ENCODE measurements at places on chromosomes 5 and 9.
A peak's percentile ranks its signal among the peaks of the same experiment; 100 is the strongest.

GRCh38 chr9:101097210-101097609 lies 68.7 kb downstream of the PLPPR1 start:
- DNase-seq: no peak

DNA sequence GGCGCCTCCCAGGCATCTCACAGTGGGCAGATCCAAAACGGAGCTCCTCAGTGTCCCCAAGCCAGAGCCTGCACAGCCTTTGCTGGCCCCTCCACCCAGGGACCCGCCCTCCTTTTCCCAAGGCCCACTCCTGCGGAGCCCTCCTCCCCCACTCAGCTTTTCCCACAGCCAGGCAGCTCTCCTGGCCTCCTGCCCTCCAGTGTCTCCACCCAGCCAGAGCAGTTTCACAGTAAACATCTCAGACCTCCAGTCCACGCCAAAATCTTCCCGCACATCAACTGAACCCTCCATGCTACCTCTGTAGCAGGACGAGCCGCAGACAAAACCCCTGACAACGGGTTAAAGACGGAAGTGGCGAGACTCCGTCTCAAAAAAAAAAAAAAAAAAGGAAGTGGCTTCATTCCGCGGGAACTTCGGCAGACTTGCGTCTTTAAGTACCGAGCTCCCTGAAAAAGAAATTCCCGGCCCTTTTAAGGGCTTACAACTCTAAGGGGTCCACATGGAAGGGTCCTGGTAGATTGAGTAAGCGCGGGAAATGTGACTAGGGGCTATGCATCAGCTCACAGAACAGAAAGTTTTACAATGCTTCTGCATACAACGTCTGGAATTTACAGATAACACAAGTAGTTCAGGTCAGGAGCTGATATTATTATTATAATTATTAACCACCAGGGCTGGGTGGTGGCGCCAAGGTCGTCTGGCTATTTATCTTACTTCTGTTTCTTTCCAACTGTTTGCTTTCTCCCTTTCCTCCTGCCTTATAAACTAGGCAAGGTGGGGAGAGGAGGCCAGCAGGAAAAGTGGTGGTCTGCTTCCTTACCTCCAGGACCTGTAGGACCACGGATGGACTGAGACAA lies 11.4 kb upstream of the GRIN1 start:
- peak; percentile 48 for DNase-seq

- no peak for DNase-seq
Measured at GRCh38 chr9:89864257-89864656, 259.4 kb downstream of the GADD45G start.

DNA sequence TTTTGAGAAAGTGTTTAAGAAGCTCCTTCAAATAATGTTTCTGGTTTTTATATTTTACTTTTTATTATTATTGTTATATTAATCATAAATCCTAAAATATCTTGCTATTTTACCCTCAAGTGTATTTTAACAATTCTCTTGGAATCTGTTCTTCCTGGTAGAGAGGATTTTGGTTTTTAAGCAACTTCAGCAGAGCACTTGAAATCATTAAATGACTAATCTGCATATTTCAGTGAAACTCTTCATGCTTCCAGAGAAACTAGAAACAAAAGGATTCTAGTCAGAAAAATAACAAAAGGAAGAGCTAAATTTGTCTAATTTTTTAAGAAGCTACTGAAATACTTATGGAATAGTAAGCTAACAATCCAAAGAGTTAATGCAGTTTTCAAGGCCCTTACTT lies 1057.3 kb downstream of the TLE1 start:
- no peak for DNase-seq

DNA sequence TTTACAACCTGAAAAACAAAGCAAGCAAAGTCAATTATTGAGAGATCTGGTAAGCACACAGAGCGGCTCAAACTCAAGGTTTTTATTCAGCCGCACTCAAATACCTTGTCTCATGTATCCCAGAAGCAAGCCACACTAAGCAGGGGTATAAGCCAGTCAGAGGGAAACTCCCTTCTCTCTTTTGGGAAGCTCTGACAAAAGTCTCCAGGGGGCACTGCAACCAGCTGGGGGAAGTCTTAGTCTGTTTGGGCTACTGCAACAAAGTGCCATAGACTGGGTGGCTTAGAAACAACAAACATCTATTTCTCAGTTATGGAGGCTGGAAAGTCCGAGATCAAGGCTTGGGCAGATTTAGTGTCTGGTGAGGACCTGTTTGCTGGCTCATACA lies 246.0 kb downstream of the ENC1 start:
- DNase-seq: no peak

DNA sequence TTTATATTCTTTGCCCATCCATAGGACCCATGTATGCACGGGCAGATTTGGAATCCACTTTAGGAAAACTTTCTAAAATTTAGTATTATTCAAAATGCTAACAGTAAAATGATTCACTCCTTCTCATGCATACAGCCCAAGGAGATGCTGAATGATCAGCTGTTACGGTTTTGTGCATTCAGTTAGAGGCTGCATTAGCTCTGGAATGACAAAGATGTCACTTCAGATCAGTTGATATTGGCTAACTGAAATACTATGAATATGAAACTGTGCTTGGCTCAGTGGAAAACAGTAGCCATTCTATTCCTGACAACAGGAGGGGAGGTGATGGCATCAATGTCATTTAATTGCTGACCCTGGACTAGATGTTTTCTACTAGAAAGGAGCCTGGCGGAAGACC lies 560.7 kb downstream of the ZNF608 start:
- DNase-seq: no peak

DNA sequence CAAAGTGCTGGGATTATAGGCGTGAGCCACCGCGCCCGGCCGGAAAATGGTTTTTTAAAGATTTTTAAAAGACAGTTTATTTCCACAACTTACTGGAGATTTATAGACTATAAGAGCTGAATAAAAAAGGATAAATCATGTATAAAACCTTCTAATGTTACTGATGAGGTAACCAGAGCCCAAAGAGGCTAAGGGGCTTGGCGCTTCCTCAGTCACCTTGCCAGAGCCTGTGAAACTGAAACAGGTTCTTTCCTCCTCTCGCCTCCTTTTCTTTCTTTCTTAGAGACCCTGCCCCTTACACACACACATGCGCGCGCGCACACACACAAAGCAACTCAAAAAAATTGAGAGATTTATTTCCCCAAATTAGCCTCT lies 69.8 kb downstream of the HSD17B3 start:
- no peak for DNase-seq

- DNase-seq: no peak
Measured at GRCh38 chr9:115225459-115226116, 107.6 kb upstream of the TNC start.

GRCh38 chr5:86605881-86606280 lies 11.9 kb upstream of the COX7C start:
- DNase-seq: no peak

- DNase-seq: no peak
Measured at GRCh38 chr5:34015120-34015822, 7.4 kb upstream of the AMACR start.

GRCh38 chr5:139273572-139274289 lies 19.8 kb upstream of the MATR3 start:
- peak; percentile 76 for DNase-seq

GRCh38 chr5:74549384-74549783 lies 91.1 kb downstream of the ENC1 start:
- DNase-seq: no peak

GRCh38 chr5:22111320-22111719 lies 741.8 kb downstream of the CDH12 start:
- no peak for DNase-seq

GRCh38 chr5:112142769-112143270 lies 276.3 kb downstream of the EPB41L4A start:
- DNase-seq: no peak

GRCh38 chr5:84831701-84832100 lies 447.0 kb upstream of the EDIL3 start:
- no peak for DNase-seq

GRCh38 chr9:75239176-75239575 lies 150.9 kb downstream of the OSTF1 start:
- no peak for DNase-seq

DNA sequence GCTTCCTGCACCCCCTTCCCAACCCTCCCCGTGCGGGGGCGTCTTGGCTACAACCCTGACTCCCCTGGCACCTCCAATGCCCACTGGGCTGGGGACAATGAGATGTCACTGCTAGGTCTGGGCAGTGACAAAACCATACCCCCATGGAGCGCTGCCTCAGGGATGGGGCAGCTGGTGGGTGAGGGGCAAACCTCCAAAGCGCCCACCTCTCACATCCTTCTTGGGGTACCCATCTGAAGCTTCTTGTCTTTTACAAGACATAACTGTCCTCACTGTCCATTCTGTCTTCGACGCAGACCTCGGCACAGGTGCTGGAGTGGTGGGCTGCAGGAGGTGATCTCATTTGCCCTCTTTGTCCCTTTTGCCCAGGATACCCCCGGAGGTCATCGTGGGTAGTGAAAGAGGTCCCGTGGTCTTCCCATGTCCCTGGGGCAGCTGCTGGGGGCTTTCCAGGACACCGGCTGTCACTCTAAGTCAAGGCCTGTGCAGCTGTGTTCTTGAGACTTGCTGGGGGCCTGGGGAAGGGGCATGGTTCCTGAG lies 27.8 kb upstream of the CSF1R start:
- DNase-seq: no peak

GRCh38 chr9:7333719-7334118 lies 465.9 kb downstream of the DMAC1 start:
- DNase-seq: no peak

- DNase-seq: no peak
Measured at GRCh38 chr9:99472240-99472915, 250.3 kb downstream of the SEC61B start.

- no peak for DNase-seq
Measured at GRCh38 chr5:31781772-31782171, 142.8 kb downstream of the PDZD2 start.

DNA sequence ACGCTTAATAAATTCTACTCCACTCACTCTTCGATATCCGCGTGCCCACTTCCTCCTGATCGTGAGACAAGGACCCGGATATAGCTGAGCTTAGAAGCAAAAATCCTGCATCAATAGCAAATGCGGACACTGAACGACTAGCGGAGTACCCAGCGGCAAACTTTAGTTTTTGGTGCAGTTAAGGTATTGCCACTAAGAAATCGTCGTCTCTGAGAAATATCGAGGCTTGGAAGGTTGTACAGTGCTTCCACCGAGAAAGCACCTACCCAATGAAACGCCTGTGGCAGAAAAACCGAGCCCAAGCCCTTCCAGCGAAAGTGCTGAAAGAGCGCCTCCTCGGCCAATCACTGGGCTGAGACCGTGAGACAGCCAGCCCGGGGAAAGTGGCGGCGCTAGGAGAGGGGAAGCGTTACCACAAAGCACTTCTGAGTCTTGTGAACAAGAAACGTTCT lies 32.2 kb downstream of the ANXA2R start:
- DNase-seq: peak; percentile 86

- DNase-seq: no peak
Measured at GRCh38 chr9:136614372-136614922, 48.3 kb upstream of the EGFL7 start.

DNA sequence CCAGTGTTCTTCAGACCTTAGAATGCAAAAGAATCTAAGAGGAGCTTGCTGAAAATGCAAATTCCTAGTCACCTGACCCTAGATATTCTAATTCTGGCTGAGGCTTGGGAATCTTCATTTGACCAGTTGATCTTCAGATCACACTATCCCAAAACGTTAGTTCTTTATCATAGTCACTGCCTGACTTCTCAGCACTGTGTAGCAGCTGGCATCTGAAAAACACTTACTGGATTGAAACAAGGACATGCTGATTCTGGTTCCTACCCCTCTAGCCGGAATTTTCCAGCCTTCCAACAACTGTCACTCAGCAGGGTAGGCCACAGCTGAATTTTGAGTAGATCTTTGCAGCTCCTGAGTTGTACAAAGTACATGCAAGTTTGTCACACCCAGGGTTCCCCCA lies 72.2 kb downstream of the EBF1 start:
- DNase-seq: no peak

DNA sequence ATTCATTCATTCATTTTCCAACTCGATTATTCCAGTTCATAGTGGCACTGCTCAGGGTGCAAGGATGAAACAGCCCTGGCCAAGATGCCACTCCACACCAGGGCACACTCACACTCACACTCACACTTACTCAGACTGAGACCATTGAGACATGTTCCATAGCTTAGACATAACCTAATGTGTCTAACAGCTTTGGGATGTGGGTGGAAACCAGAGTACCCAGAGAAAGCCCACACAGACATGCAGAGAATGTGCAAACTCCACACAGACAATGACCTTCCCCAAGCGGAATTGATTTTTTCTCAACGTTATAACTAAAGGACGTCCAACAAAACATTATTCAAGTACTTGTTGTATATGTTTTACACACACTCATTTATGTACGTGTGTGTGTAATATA lies 1363.5 kb downstream of the EFNA5 start:
- no peak for DNase-seq

DNA sequence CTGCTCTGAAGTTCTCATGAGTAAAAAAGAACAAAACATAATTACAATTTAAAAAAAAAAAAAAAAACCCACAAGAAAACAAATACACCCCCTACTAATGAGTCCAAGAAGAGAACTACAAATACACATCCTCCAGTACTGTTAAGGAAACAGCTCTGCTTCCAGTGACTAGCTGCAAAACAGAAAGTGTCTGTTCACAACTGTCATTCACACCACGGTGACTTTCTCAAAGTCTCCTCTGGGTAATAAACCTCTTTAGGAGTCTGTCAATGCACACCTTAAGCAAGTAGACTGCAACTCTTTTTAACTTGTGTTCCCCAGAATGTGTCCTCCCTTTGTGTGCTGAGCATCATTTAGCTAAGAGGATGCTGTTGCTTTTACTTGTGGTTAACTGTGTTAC lies 6.2 kb downstream of the REEP5 start:
- DNase-seq: no peak

DNA sequence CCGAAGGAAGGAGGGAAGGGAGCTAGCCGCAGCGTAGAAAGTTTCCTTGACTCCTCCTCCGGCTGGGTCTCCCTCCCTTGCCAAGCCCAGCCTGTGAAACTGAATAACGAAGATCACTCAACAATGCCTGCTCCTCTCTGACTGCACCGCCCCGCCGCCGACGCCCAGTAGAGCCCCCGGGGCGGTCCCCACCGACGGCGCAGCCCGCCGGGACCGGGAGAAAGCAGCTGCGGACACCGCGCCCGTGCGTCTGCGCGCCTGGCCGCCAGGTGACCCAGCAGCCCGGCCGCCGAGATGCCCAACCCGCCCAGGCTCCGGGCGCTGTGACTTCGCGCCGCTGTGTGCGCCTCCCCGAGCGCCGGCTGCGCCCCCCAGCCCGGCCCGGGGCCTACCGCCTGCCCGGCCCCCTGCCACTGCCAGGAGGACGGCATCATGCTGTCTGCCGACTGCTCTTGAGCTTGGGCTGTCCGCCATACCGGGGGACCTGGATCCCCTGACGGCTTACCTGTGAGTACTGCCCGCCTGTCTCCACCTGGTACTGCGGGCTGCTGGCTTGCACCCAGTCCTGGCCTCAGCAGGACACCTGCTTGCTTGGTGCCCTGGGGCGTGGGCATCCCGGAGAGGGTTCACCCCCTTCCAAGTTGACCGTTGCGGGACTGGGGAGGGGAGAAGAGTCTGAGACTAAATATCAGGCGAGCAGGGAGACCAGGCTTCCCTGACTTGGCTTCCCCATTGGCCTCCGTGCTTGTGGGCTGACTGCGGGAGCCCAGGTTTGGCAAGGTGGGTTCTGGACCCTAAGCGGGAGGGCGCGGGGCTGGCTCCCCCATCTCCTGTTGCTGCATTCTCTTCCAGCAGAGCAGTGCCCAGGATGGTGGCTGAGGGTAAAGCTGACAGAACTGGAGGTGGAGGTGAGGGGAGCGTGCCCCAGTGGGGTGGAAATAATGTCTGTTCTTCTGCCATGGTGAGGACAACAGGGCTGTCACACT lies 26.2 kb upstream of the SPTLC1 start:
- no peak for DNase-seq

GRCh38 chr9:76313771-76314170 lies 80.5 kb downstream of the RFK start:
- DNase-seq: no peak

GRCh38 chr9:70435948-70436347 lies 21.5 kb upstream of the KLF9 start:
- no peak for DNase-seq

All from stimulated activated naive CD4-positive, alpha-beta T cell (primary cell).